ENCODE measurements at places on chromosomes 6 and 20.

DNA sequence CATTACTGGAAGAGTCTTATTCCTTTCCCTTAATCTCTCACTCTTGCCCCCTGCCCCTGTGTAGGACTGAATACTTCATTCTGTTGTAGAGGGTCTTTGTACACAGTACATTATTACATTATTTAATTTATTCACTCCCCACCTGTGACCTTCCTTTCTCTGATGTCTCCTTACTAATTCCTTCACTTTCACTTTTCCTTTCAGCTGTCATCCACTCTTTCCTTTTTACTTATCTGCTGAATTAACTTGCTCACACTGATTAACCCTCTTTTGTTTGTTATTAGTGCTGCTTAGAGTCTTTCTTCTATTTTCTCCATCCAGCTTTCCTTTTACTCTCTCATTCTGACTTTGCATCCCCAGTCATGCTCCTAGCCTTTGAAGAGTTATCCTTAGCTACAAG, 6.5 kb upstream of the PGBD1 start:
- no peak for DNase-seq

DNA sequence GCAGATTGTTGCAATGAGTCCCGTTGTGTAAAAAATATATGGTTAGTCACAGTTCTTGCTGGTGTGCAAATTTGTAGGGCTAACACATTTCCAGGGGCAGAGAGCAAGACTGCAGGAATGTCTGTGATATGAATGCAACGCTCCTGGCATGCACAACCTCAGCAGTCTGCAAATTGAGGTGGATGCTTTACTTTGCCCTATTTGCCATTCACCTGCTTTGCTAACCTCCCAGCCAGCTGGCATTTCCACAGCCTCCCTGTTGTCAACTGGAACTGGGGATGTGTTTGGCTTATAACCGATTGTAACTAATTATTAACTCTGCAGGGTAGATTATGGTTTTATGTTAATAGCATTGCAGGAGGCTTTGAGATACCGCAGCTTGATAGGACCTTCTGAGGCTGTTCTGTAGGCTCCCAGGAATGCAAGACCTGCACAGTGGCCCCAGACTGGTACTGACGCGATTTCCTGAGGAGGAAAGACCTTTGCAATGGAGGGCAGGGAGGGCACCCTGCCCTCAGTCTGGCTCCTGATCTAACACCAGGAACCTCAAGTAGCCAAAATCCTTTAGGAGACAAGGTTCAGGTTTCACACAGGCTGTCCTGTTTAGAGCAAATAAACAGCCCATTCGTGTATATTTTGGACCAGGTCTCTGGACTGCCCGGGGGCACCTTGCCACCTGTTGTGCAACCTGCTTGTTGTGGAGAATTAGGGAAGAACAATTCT, 53.4 kb downstream of the EDN1 start:
- no peak for DNase-seq

DNA sequence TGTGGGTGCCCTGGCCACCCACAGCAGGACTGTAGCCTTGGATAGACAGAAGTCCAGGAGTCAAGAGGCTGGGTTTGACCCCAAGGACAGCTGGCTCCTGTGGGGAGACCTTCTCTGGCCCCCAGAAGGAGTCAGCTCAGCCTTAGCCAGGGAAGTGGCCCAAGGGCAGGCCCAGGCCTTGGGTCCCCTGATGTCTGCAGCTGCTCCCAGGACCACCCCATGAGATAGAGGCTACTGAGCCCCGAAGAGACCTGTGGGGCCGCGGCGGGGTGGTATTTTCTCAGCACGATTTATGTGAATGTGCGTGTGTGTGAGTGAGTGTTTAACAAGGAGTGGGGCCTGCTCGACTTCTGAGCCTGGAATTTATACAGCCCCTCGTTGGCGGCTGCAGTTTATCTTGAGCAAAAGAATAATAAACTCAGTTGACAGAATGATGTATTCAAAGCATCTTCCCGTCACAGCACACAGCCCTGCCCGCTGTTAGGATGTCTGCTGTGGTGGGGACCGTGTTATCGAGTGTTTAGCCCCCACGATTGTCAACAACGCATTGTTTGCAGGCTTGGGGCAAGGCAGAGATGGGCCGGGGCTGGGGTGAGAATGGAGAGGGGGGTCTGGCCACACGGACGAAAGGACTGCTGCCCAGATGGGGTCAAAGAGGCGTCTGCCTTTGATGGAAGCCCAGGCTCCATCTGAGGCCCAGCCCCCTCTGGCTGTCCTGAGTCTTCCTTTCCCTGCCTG, 163.3 kb downstream of the VEGFA start:
- no peak for DNase-seq

DNA sequence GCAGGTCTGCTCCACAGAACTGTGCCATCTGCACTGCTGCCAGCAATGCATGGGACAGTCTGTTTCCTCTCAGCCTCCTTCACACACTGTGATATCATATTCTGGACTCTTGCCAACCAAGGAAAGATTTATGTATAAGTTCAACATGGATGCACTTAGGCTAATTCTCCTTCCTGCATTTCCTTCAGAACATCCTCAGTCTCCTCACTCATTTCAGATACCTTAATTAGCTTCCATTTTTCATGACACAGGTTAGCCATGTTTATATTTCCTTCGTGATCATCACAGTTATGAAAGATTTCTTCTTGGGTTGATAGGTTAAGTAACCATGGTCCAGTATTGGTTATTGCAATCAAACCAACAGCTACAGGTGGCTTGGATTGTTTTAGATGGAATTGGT, 46.4 kb upstream of the DDR1 start:
- peak; percentile 52 for DNase-seq

GRCh38 chr6:170089963-170090362, 200.9 kb downstream of the DLL1 start:
- no peak for DNase-seq

DNA sequence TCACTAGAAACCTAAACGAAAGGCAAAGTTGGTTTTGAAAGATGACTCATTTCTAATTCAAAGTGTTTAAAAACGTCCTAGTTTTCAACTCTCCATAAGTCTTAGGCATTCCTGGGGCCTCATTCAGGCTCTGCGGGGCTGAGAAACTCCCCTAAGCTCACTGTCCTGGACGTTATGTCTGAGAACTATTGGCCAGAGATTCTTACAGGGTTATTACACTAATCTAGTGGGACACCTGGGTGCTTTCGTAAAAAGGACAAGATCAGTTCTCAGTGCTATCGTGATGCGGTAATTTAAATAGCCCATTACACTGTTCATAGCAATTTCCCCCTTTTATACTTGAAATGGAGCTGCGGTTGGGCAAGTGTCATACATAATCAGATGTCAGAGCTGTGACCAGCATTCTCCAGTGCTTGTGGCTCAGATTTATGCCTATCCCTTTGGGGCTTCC, 280.9 kb downstream of the QKI start:
- DNase-seq, result no peak

- DNase-seq, result peak; percentile 25
Observed at GRCh38 chr6:41934278-41935192, 7.1 kb downstream of the CCND3 start.

DNA sequence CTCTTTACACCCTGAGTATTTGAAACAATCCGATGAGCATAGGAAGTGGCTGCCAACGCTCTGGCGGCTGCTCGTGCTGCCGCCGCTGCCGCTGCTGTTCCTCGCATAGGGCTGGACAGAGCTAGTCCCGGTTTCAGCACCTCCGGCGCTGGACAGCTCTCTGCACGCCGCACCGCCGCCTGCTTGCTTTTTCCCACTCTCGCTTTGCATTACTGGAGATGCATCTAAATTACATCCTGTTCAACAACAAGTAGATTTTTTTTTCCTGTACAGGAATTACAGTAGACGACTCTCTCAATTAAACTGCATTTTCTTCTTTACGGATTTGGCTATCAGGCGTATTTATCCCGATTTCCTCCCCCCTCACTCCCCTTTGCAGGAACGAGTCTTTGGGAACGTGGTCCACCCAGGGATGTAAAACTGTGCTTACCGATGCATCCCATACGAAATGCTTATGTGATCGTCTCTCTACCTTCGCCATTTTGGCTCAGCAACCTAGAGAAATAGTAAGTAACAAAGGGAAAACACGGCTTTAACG, 563.8 kb downstream of the LMBRD1 start:
- DNase-seq, result peak; percentile 80

- DNase-seq, result no peak
Observed at GRCh38 chr20:13037727-13038126, 29.0 kb downstream of the SPTLC3 start.
